ENCODE measurements at places on chromosomes 4 and X. TPM values are rescaled to one million over a fixed set of nuclear protein-coding genes. Genes with fewer than 3 reads are reported as not detected.

DNA sequence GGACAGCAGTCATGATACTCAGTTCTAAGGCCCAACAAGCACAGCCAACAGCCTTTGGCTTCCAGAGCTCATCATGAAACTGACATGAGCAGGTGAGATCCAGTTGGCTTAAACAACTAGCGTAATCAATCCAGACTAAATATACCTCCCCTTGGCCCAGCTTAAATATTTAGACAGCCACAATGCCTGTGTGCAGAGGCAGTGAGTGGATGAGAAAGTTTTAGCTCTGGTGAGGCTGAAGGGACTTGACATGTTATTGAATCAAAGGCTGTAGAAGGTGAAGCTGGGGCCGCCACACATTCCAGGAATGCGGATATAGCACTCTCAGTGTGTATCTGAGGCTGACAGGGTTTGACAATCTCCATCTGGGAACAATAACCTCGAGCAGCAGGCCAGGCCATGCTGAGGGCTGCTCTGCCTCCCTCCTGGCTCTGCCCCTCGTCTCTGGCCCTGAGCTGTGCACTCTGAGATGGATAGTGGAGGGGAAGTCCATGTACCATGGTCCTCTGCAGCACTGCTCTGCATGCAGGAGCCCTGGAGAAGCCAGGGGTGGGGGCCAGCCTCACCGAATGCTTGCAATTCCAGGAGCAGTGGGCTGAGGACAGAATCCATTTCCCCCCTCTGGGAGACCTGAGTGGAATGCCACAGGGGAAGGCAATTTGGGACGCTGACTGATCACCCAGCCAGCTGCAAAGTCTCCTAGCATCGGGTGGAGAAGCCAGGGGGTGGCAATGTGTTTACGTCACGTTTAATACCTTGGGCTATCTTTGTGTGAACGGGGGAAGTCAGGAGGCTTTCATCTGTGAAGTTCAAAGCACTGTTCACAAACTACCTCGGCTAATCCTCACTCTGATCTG, 37.3 kb upstream of the RASL11B start:
- H3K27ac ChIP-seq: peak overlapping the region; percentile 66
- no peaks in the 10 kb centered on the region for H3K27me3 ChIP-seq
- DNase-seq: no peak

TEX13D gene
- total RNA-seq: not detected

- H3K27me3 ChIP-seq: peaks cover 2% of the 10 kb centered on the region
- no peak for DNase-seq
- H3K4me3 ChIP-seq: no peak overlapping the region
- H3K36me3 ChIP-seq: no peaks in the 10 kb centered on the region
- no peak overlapping the region for H3K27ac ChIP-seq
These were observed 58.2 kb upstream of the DKK2 start for GRCh38 chr4:107094332-107094731.

DNA sequence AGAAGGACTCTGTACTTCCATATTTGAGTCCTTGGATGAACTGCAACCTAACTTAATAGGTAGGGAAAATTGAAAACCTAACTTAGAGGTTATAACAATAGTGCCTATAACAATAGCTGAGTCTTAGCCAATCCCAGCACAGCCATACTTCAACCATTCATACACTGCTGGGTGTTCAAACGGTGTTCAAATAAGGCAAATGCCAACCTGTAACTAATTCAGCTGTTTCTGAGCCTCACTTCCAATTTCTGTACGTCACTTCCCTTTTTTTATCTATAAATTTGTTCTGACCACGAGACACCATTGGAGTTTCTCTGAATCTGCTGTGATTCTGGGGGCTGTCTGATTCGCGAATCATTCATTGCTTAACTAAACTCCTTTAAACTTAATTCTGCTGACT, 9.6 kb upstream of the GRSF1 start:
- H3K36me3 ChIP-seq: peaks cover 2% of the 10 kb centered on the region
- DNase-seq: no peak
- H3K27ac ChIP-seq: no peak overlapping the region
- no peaks in the 10 kb centered on the region for H3K4me1 ChIP-seq
- H3K4me3 ChIP-seq: no peak overlapping the region

DNA sequence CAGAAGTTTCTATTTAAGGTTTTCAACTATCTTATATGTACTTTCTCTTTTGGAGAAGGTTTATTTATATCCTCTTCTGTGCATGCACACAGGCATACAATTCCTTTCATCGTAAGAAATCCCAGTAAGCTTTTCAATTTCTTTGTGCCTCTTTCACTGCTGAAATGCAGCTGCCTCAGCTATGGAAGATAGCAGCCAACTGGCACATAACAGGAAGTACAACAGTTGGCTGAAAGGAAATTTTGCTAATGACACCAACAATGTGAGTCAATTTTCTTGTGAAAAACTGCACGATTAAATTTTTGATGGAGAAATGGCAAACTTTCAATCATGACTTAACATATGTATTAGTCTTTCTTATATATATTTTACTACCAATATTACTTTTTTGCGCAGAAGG, 74.5 kb upstream of the PAQR3 start:
- peaks cover 2% of the 10 kb centered on the region for H3K27me3 ChIP-seq
- H3K4me3 ChIP-seq: no peak overlapping the region
- no peaks in the 10 kb centered on the region for H3K36me3 ChIP-seq
- H3K27ac ChIP-seq: no peak overlapping the region
- H3K4me1 ChIP-seq: no peaks in the 10 kb centered on the region
- DNase-seq: no peak

TSPYL2 gene
- 73.2 TPM for total RNA-seq

VEGFD gene
- total RNA-seq: not detected

DNA sequence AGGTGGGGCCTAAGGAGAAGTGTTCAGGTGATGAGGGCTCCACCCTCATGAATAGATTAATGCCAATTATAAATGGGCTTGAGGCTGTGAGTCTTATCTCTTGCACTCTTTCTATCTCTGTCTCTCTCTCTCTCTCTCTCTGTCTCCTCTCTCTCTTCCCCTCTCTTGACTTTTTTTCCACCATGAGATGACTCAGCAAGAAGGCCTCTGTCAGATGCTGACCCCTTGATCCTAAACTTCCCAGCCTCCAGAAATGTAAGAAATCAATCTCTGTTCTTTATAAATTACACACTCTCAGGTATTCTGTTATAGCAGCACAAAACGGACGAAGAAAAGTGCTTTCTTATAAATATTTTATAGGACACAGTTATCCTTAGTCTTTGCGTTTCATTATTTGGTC, 184.9 kb upstream of the PCDH7 start:
- no peaks in the 10 kb centered on the region for H3K27me3 ChIP-seq
- DNase-seq: no peak
- no peaks in the 10 kb centered on the region for H3K4me1 ChIP-seq
- no peak overlapping the region for H3K27ac ChIP-seq
- no peaks in the 10 kb centered on the region for H3K36me3 ChIP-seq

GRCh38 chrX:142001934-142002333, 98.2 kb downstream of the MAGEC1 start:
- no peak overlapping the region for H3K4me3 ChIP-seq
- no peak overlapping the region for H3K27ac ChIP-seq
- no peaks in the 10 kb centered on the region for H3K36me3 ChIP-seq
- H3K27me3 ChIP-seq: no peaks in the 10 kb centered on the region
- no peaks in the 10 kb centered on the region for H3K4me1 ChIP-seq
- no peak for DNase-seq

GAB3 gene
- 18.7 TPM for total RNA-seq

DNA sequence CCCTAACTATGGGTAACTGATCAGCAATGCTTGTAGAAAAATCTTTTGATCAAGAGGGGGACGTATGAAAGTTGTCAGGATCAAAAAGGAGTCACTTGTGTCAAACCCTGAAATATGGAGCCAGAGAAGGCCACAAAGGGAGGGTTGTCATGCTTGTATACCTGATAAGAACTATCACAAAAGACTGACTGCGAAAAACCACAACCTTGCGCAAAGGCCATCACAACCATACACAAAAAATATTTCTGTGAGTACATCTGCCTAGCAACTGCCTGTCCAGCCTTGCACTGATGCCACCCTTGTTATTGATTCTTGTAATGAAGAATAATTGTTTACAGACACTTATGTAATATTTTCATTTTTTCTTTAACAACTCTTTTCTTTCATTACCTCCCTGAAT, 22.8 kb upstream of the EIF4E start:
- no peak for DNase-seq
- peaks cover 2% of the 10 kb centered on the region for H3K36me3 ChIP-seq
- H3K27me3 ChIP-seq: peaks cover 2% of the 10 kb centered on the region

WNK3 gene
- total RNA-seq: 0.26 TPM

DNA sequence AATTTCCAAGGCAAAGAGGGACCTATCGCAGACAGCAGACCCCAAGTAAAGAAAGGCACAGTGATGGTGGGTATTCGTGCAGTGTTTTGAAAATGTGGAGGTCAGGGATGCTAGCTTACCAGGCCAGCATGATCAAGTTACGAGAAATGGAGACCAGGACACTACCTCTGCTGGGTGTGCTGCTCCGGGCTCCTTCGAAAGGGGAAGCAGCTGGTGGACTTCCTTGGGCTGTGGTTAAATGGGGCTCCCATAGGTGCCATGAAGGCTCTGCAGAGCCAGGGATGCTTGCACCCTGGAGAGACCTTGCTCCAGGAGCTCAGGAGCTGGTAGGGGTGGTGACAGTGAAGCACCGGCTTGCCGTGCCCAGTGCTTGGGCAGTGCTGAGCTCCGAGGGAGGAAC, 68.8 kb downstream of the TBL1X start:
- H3K36me3 ChIP-seq: peaks cover 4% of the 10 kb centered on the region
- H3K27me3 ChIP-seq: no peaks in the 10 kb centered on the region
- no peak overlapping the region for H3K4me3 ChIP-seq
- H3K4me1 ChIP-seq: peaks cover 25% of the 10 kb centered on the region
- no peak for DNase-seq

GRCh38 chr4:109801895-109802319, at the start of gene CFI:
Gene CFI, minus strand, starts transcription at chr4:109801999. Its CDS starts 28 bp downstream, at chr4:109801971.
- H3K4me3 ChIP-seq: no peak within 1 kb of the TSS
- no peaks in the 10 kb centered on the region for H3K36me3 ChIP-seq
- peaks cover 7% of the 10 kb centered on the region for H3K27me3 ChIP-seq
- H3K4me1 ChIP-seq: peaks cover 1% of the 10 kb centered on the region
- H3K27ac ChIP-seq: no peak within 1 kb of the TSS

DNA sequence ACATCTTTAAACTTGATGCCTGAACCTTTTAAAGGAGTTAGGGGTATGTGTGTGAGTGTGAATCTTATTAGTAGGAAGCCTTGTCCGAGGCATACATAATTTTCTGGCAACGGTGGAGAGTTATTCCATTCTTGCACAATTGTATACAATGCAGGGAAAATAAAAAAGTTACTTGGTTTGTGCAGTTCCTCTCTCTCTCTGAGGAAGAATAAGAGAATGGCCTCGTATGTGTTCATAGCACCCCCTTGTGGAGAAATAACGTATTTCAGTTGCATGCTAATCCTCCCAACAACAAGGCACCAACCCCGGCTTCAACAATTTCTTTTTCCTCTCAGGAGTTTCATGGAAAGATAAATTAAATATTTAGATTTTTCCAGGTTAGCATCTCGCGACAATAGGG, 33.7 kb upstream of the FGF13 start:
- no peaks in the 10 kb centered on the region for H3K36me3 ChIP-seq
- H3K27ac ChIP-seq: no peak overlapping the region
- H3K4me1 ChIP-seq: peaks cover 1% of the 10 kb centered on the region
- DNase-seq: no peak

GRCh38 chr4:36333303-36333877, 52.0 kb downstream of the DTHD1 start:
- no peaks in the 10 kb centered on the region for H3K27me3 ChIP-seq
- no peak for DNase-seq
- H3K36me3 ChIP-seq: peaks cover 2% of the 10 kb centered on the region

- H3K27ac ChIP-seq: no peak overlapping the region
- no peaks in the 10 kb centered on the region for H3K4me1 ChIP-seq
- no peaks in the 10 kb centered on the region for H3K27me3 ChIP-seq
- peaks cover 4% of the 10 kb centered on the region for H3K36me3 ChIP-seq
- no peak for DNase-seq
These were observed 63.2 kb downstream of the SLC9A6 start for GRCh38 chrX:136048446-136048845.

SSX2 gene
- total RNA-seq: not detected

DNA sequence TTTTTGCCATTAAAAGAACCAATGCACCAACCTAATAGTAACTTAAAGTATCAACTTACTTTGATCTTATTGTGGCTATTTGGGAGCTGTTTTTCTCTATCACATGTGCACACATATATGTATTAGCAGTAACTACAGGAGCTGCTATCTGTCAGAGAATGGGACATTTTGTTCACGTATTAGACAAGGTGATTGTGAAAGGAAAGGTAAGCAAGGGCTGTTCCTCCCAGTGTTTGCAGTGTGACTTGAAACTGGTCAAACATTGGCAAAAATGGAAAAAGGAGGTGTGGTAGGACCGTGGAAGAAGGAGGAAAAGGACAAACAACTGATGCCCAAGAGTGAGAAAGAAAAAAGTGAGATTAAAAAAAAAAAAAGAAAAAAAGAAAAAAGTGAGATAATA, 43.1 kb upstream of the KLHL2 start:
- H3K27me3 ChIP-seq: peaks cover 7% of the 10 kb centered on the region
- H3K36me3 ChIP-seq: no peaks in the 10 kb centered on the region
- no peak for DNase-seq
- no peaks in the 10 kb centered on the region for H3K4me1 ChIP-seq
- H3K4me3 ChIP-seq: no peak overlapping the region

VSIG4 gene
- total RNA-seq: 0.30 TPM

- no peaks in the 10 kb centered on the region for H3K4me1 ChIP-seq
- H3K36me3 ChIP-seq: no peaks in the 10 kb centered on the region
- peaks cover 3% of the 10 kb centered on the region for H3K27me3 ChIP-seq
- no peak overlapping the region for H3K4me3 ChIP-seq
- DNase-seq: no peak
These were observed 127.5 kb upstream of the GK2 start for GRCh38 chr4:79535516-79535915.

DNA sequence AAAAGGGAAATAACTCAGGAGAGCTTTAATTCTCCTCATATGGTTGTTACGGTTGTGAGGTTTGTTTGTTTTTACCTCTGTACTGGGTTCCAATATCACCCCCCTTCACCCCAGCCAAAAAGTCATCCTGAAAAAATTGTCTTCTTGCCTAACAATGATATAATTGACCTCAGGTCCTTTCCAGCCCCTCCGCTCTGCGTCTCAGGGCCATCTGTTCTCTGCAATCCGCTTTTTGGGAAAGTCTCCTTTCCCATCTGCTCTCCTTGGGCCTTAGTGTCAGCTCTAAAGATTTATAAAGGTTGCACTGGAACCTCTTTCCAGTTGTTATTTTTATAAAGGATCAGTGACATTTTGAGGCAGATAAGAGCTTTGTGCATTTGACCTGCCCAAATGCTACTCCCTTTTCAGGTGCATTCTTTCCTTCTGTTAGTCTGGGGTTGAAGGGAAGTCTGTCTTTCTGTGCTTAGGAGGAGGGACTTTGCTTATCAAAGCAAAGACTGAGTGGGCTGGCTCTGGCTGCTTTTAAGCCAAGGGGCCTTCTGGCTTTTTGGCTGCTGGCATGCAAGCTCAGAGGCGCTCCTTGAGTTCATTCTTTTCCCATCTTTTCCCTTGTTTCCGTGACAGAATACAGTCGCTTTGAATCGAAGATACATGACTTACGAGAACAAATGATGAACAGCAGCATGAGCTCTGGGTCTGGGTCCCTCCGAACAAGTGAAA, 34.1 kb downstream of the DLG3 start:
- no peak overlapping the region for H3K4me3 ChIP-seq
- H3K27me3 ChIP-seq: no peaks in the 10 kb centered on the region
- no peak for DNase-seq
- H3K27ac ChIP-seq: no peak overlapping the region

GRXCR1 gene
- total RNA-seq: not detected

CYLC1 gene
- total RNA-seq: not detected

BRS3 gene
- not detected for total RNA-seq

GRCh38 chr4:112318239-112319142, 21.3 kb downstream of the ALPK1 start:
- no peaks in the 10 kb centered on the region for H3K27me3 ChIP-seq
- H3K36me3 ChIP-seq: peaks cover 24% of the 10 kb centered on the region
- H3K4me1 ChIP-seq: peaks cover 17% of the 10 kb centered on the region
- no peak overlapping the region for H3K4me3 ChIP-seq
- DNase-seq: no peak

SCRG1 gene
- total RNA-seq: not detected

All from activated naive CD8-positive, alpha-beta T cell treated with anti-CD3 and anti-CD28 coated beads, Interleukin-2, amount 10 ng/mL, durations not matched to agents 7 days and 5 days (primary cell).